ENCODE measurements at places on chromosomes 7 and 10. TPM values are rescaled to one million over a fixed set of nuclear protein-coding genes. Genes with fewer than 3 reads are reported as not detected.

GRCh38 chr7:41709621-41710020 is 6.7 kb upstream of the INHBA start:
- no peak for DNase-seq

DNA sequence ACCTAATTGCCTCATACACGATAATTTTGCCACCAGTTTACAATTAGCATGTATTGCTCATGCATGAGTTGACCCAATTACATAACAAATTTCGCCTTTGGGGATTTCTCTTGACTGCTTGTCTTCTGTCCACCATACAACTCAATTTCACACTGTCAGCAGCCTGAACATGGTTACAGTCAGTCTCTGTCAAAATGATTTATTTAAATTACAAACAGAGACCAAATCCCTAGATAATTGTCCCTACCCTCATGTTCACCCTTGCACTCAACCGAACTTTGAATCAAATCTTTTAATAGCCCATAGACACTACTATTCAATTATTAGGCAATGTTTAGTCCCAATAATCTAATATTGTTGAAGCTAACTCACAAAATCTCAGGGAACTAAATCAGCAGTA is 59.7 kb upstream of the NEBL start:
- no peak for DNase-seq

DNA sequence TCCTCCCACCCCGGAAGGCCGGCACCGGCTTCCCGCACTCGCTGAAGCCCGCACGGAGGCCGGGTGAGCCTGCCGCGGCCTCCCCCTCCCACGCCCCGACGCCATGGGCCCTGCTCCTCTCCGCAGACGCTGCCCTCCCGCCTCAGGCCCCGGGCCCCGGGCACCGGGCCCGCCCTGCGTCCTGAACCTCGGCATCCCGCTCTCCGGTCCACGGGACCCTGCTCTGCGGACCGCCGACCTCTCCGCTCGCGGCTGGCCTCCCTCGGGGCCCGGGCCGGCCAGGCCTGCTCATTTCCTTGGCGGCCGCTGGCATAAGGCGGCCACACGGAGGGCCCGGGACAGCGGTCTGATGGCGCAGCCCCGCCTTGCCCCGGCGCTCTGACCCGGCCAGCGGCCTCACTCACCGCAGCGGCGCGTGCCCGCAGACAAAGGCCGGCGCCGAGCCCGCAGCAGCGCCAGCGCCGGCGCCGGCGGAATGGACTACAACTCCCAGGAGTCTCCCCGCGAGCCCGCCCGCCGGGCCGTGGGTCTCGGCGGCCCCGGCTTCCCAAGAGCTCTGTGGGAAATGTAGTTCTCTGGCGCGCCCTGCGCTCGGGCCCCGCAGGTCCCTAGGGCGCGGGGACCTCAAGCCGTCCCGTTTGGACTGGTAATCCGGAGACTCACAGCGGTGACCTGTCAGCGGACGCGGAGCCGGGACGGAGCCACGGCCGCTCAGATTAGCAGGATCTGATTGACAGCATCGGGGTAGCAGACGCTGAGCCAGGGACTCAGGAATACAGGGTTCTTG is at the start of gene ZNF32:
Gene ZNF32 (minus strand): TSS at position 484 of the 787 bp plus-strand sequence. CDS start 2,748 bp downstream, outside the sequence.
- peak; percentile 82 for DNase-seq

Gene FBXL13
- 0.15 TPM for total RNA-seq

Gene TMUB1
- 77.1 TPM for total RNA-seq
